ENCODE measurements at places on chromosomes 3 and 15.

- DNase-seq = no peak
Measured at GRCh38 chr15:25993506-25993905, 130.4 kb upstream of the ATP10A start.

GRCh38 chr3:150133293-150133692 lies 162.6 kb upstream of the PFN2 start:
- DNase-seq = no peak

- no peak for DNase-seq
Measured at GRCh38 chr15:91970142-91970541, 116.6 kb downstream of the SLCO3A1 start.

GRCh38 chr3:4302747-4303146 lies 422 bp upstream of the SETMAR start:
- DNase-seq = no peak

GRCh38 chr15:96599268-96599667 lies 268.8 kb downstream of the NR2F2 start:
- DNase-seq = no peak

- DNase-seq = no peak
Measured at GRCh38 chr3:116811754-116812153, 102.2 kb downstream of the TUSC7 start.

- no peak for DNase-seq
Measured at GRCh38 chr3:100155590-100155989, 41.3 kb upstream of the FILIP1L start.

DNA sequence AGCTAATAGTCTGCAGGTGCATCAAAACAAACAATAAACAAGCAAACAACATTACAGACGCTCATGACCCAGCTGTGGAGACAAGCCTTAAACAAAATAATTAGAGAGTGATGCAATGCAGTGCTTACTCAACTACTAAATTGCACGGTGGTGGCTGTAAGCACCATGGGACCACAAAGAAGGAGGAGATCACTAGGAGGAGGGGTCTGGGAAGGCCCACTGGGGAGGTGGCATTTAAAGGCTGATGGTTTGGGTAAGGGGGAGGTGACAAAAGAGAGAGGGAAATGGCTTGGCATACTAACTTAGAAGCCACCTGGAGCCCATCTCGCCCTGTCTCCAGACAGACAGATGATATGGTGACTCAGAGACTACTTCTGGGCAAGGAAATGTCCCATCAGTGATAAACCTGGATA lies 516.7 kb downstream of the FOXP1 start:
- DNase-seq = peak; percentile 89

DNA sequence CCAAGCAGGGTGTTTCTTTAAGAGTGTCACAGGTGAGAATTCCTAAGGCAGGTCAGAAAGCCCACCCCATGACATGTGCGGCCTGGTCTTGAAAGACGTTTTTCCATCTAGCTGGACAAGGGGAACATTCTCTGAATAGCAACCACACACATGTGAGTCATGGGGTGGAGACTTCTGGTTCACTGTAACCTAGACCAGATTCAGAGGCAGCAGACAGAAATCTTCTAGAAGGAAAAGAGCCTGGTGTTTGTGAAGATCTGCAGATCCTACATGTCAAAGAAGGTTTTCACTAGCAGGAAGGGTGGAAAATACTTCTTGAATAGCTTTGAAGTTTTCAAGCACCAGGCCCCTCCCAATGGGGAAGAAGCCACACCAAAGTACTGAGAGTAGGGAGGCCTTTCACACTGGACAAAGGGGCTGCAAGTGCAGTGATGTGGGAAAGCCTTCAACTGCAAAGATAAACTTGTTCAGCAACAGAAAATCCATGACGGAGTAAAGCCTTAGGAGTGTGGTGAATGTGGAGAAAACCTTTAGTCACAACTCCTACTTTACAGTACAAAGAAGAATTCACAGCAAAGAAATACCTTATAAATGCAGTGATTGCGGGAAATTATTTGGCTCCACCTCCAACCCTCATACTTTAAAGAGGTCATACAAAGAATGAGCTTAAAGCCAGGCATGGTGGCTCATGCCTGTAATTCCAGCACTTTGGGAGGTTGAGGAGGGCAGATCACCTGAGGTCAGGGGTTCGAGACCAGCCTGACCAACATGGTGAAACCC lies 17.6 kb downstream of the ADAM10 start:
- DNase-seq = no peak

DNA sequence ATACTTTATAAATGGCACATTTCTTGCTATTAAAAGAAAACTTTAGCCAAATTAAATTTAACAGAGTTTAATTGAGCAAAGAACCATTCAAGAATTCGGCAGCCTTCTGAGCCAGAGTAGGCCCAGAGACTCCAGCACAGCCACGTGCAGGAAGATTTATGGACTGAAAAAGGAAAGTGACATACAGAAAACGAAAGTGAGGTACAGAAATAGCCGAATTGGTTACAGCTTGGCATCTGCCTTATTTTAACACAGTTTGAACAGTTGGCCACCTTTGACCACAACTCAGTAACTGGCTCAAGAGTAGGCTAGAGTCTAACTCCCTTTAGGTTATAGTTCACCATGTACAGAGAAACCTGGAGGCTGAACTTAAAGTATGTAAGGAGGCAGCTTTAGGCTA lies 17.6 kb downstream of the CFAP44 start:
- DNase-seq = peak; percentile 81

DNA sequence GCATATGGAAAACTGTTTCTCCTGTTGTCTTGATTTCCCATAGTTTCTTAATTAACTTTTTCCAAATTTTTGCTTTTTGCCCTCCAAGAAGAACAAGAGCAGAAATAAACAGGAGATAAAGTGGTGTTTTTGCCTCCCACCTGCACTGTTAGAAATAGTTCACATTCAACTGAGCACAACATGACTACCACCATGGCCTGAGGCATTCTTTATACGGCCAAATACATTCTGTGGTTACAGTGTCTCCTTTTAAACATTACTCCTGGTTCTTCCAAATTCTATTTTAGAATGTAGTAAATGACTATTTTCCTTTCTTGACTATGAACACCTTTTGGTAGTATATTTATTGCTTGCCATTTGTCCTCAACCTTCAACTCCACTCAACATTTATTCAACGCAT lies 98.5 kb downstream of the LARS2 start:
- DNase-seq = no peak

GRCh38 chr3:121720163-121720562 lies 29.4 kb downstream of the GOLGB1 start:
- DNase-seq = no peak

GRCh38 chr3:154759966-154760365 lies 320.2 kb upstream of the MME start:
- DNase-seq = no peak

DNA sequence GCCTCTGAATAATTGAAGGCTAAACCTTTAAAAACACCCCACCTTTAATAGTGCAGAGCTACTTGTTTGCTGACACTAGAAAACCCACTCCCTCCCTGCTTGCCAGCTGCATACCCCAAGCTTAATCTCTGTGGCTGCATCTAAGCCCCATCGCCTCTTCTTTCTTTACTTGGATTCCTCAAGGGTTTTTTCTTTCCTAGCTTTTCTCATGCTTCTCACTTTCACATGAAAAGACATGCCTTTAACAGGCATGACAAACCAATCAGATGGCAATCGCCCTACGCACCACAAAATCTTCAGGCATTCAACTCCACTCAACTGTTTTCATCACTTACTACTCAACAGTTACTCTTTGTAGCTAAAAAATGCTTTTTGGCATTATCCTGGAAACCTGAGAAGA lies 77.5 kb downstream of the PLD1 start:
- DNase-seq = no peak

- no peak for DNase-seq
Measured at GRCh38 chr3:66692042-66692765, 191.4 kb upstream of the LRIG1 start.

- DNase-seq = no peak
Measured at GRCh38 chr15:94266789-94267188, 35.4 kb downstream of the MCTP2 start.

- DNase-seq = peak; percentile 9
Measured at GRCh38 chr15:37218351-37218916, 118.1 kb upstream of the MEIS2 start.

DNA sequence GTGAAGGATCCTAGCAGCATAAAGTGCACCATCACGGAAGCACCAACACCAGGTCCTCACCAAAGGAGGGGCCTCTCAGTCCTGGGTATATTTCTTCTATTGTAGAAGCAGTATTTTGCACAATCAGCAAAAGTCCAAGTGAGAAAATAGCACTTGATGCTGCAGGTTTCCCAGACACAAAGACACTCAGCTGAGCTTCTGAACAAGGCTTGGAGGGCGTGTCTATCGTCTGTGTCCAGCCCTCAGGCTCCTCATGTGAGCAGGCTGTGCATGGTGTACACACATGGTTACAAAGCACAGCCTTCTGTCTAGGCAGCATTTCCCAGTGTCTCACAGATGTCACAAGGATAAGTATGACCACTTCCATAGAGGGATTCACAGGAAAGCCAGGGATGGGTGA lies 98.3 kb upstream of the SPATA12 start:
- no peak for DNase-seq

- DNase-seq = no peak
Measured at GRCh38 chr15:75770131-75770530, 57.5 kb upstream of the CSPG4 start.

GRCh38 chr3:21751886-21752285 lies 876 bp upstream of the ZNF385D start:
- no peak for DNase-seq

GRCh38 chr3:156317462-156318074 lies 197.2 kb downstream of the KCNAB1 start:
- DNase-seq = peak; percentile 31

DNA sequence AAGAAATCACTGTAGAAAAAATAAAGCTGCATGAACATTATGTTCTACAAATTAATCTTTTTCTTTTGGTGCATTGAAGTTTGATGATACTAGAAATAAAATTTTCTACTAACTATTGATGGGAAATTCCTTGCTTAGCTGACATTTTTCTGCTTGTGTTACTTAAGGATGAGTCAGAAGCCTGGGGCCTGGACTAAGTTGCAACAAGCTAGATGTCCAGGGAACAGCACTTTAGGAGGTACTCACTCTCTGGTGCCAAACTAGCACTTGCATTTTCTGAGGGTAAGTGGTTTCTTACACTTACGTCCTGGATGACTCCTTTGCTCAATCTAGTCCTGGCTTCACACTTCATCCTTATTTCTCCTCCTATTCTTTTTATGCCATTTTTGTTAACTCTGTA lies 945.1 kb downstream of the IGSF11 start:
- DNase-seq = no peak

DNA sequence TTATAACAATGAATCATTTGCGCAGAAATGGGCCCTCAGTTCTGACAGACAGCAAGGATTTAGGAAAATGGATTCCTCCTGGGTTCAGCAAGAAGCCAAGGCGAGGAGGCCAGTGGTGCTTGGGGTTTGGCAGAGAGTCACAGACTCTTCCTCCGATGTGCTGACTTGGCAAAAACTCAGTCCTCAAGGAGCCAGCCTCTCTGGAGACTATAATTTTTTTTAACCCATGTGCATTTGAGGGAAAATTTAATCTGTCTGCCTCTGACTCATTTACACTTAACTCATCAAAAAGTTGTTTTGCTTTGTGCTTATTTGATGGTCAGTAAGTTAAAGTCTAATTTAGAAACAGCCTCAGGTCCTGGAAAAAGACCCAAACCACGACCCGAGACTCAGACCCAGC lies 34.2 kb upstream of the SLC24A5 start:
- no peak for DNase-seq

DNA sequence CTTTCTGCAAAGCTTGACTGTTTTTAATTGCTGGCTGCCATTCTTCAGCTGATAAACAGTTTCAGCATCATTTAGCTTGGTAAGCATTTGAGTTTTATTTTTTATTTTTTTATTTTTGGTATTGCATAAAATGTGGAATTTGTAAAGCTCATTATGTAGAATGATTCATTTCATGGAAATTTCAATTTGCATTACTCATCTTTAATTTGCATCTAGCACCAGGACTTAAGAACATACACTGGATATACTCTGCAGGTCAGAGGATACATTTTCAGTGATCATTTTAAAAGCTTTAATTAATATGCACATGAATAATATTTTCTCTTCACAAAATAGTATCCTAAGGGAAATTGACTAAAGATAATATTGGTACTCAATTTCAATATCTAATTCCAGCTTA lies 732.4 kb upstream of the BCHE start:
- DNase-seq = no peak

DNA sequence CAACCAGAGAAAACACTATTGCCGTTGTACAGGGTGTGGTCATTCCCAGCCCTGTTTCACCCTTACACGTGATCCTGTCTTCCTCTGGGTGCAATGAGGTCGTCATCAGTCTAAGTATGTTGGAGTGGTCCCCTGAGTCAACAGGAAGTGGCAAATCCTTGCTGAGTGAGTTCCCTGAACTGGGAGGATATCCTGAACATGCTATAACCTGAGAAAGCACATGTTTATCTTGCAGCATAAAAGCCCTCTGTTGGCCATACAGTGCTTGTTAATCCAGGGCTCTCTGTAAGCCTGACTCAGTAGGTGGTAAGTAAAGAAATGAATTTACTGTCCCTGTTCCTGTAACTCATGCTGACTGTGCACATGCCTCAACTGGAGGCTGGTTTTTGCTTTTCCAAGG lies 477.8 kb upstream of the RGMA start:
- DNase-seq = no peak

- DNase-seq = peak; percentile 64
Measured at GRCh38 chr3:129228891-129229585, 20.4 kb upstream of the COPG1 start.

DNA sequence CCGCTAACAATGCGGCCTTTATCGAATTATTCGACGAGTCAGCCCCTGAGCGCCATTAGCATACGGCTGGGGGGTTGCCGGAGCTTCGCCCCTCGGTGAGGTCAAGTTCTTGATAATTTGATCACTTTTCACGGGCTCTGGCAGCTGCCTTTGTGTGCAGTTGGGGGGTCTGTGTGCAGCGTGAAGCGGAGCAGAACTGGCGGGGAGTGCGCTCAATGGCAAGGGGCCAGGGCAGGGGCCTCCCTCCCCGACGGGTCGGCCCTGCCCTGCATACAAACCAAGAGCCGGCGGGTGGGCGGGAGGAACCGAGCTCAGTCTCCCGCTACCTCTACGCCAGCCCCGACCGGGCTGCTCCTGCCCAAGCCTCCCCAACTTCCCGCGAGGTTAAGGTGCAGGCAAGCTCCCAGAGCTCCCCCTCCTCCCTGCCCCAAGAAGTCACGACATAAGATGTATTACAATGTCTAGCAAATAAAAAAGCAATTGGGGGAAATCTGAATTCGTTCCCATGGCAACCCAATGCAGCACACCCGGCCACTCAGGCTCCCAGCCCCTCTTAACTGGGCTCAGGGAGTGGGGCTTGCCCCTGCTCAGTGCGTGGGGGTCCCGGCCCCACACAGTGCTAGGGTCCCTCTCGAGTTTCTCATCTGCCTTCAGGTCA lies 34.1 kb upstream of the POLG start:
- no peak for DNase-seq
